Coronary artery (tissue), 2 donors: ENCODE measurements at places on chromosomes 1 and 21.
A peak's percentile ranks its signal among the peaks of the same experiment; 100 is the strongest.

GRCh38 chr1:38231941-38232340 is 185.3 kb upstream of the POU3F1 start:
- no peak for DNase-seq

DNA sequence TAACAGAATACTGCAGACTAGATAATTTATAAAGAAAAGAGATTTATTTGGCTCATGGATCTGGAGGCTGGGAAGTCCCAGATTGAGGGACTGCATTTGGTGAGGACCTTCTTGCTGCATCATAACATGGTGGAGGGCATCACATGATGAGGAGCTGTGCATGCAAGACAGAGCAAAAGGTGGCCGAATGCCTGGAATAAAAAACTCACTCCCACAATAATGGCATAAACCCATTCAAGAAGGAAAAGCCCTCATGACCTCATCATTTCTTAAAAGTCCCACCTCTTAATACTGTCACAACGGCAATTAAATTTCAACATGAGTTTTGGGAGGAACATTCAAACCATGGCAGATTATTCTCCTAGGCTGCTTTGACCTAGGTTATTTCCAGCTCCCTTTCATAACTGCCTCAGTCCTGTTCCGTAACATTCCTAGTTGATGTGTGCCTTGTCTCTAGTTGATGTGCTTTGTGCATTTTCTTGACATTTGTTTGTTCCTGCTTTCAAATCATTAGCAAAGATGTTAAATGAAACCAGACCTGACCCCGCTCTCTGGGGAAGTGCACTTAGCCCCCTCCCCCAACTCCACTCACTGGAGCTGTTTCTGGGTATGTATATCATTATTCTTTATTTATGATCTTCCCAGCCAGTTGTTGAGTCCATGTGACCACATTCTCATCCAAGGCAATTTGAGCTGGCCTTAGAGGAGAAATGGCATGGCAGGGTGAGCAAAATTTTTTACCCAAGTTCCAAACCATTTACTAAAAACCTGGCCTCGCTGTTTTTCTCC is 148.5 kb downstream of the GDAP2 start:
- no peak for DNase-seq

GRCh38 chr1:246139745-246140182 is 367.3 kb downstream of the SMYD3 start:
- DNase-seq = no peak

- no peak for DNase-seq
These were observed 8.6 kb downstream of the ZNF281 start for GRCh38 chr1:200401263-200401662.

GRCh38 chr1:226440512-226440911 is 32.6 kb upstream of the PARP1 start:
- no peak for DNase-seq

DNA sequence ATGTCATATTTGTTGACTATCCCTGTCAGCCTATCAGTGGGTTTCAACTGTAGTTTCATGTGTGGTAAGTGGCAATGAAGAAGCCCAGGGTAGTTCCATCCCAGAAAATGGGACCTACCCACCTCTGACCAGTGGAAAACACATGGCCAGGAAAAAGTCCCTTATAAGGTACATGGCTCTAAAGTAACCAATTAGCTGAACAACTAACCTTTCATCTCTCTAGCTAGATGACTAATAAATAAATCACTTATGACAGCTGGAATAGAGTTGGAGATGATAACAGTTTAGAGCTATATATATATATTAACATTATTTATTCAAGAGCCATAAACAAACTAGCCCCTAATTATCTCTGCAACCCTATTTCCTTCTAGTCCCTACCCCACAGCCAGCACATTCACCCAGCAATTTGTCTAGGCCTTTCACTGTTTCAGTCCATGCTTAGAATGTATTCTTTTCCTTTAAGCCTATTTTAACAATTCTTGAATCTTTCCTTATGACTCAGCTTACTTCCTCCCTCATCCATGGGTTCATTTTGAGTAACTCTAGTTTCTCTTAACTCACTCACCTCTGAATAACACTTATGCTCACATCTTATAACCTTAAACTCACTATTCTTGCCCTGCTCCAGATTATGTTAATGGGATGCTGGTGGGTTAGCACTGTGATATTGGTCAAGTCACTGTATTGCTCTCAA is 83.7 kb downstream of the TNFSF18 start:
- DNase-seq = no peak

DNA sequence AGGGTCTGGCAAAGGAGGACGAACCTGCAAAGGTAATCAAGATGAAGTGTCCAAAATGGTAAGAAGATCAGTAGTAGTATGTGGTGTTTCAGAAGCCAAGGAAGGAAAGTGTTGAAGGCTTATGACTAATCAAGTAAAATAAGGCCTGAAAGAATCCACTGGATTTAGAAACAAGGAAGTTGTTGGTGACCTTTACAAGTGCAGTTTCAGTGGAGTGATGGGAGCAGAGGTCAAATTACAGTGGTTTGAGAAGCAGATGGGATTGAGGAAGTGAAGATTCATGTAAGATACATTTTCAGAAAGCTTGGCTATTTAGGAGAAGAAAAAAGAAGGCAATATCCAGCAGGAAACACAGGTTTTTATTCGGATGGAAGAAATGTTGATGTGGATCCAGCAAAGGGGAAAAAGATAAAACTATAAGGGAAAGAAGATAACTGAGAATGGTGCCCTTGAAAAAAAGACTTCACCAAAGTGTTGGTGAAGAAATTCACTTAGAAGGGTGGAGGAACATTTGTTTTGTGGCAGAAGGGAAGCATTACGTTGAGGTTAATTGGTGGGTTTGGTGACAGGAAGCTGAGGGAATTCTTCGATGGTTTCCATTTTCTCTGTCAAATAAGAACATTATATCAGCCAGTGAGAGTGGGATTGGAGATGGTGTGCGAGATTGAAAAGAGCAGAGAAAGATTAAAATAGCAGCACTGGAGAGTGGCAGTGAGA is 2.1 kb downstream of the ARMH1 start:
- peak; percentile 53 for DNase-seq

DNA sequence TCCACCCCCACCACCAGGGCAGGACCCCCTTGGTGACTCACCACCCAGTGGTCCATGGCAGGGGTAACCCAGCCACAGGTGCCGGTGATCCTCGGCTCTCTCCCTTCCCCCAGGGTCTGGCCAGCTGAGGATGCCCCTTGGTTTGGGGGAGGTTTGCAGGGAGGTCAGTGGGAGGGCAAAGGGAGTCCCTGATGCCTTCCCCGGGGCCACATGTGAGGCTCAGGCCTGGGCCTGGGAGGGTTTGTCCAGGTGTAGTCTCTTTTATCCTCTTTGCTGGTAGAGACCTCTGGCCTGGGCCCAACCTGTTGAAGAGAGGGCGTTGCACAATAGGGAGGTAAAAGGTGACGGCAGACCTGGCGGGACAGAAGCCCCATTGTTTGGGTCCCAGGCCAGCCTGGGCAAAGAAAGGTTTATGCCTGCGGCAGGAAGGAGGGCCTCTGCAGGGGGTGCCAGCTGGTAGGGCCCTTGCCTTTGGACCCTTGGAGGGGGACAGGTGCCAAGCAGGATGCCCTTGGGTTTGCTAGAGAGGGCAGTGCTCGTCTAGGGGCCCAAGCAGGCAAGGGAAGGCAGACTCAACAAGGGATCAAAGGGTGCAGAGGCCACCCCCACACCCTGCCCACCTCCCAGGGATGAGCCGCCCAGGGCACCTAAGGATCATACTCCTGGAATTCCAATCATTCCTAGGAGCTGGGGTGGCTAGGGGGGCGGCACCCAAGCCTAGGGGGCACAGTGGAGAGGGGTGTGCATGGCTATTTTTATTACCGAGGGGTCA is 760 bp upstream of the TINAGL1 start:
- peak; percentile 75 for DNase-seq

- DNase-seq = no peak
These were observed 78.6 kb downstream of the DUSP10 start for GRCh38 chr1:221663321-221663720.

GRCh38 chr1:234601301-234602017 is 8.5 kb downstream of the IRF2BP2 start:
- no peak for DNase-seq

GRCh38 chr1:199403531-199404116 is 623.9 kb upstream of the NR5A2 start:
- DNase-seq = no peak

- DNase-seq = no peak
These were observed 2.8 kb downstream of the LAPTM5 start for GRCh38 chr1:30754684-30755171.

DNA sequence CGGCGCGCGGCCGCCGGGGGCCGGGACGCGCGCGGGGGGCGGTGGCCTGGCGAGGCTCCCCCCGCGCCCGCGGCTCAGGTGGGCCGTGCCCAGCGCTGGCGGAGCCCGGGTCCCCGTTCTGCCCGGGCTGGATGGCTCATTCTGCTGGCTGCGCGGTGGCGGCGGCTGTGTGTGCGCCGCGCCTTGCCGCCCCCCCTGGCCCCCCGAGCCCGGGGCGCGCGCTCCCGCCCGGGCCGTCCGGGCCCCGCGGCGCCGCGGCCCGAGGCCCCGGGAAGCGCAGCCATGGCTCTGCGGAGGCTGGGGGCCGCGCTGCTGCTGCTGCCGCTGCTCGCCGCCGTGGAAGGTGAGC is at the start of gene EPHB2:
Gene EPHB2, plus strand, starts transcription at position 139 of the 349 bp plus-strand sequence. Its CDS starts 144 bp downstream, at position 283.
- DNase-seq = no peak

- DNase-seq = no peak
These were observed 172.6 kb downstream of the APP start for GRCh38 chr21:25997788-25998611.

- no peak for DNase-seq
These were observed 316 bp downstream of the AP4B1 start for GRCh38 chr1:113904293-113904673.

DNA sequence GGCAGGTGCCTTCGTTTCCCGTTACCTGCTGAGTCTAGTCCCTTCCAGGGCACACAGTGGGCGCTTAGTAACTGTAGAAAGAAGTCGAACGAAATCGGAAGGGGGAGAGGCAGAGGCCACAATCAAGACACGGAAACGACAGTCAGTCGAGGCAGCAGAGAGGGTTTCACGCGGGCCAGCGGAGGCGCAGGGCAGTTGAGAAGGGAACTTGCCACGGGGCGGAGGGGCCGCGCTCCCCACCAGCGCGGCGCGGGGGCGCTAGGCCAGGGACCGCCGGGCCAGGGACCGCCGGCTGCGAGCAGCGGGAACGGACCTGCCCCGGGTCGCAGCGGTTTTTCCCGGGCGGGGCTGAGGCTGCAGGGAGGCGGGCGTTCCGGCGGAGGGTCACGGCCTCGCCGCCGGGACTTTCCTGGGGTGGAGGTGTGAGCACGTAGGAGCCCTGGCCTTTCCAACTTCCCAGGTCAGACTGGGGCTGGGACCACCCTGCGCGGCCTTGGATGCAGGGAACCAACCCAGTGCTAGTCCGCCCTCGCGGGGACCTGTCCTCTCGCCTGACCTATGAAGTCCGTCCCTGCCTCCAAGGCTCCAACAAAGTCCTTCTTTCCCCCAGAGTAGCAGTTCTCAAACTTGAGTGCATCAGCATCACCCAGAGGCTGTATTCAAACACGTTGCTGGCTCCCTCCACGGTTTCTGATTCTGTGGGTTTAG is 150.1 kb upstream of the FGGY start:
- peak; percentile 80 for DNase-seq

DNA sequence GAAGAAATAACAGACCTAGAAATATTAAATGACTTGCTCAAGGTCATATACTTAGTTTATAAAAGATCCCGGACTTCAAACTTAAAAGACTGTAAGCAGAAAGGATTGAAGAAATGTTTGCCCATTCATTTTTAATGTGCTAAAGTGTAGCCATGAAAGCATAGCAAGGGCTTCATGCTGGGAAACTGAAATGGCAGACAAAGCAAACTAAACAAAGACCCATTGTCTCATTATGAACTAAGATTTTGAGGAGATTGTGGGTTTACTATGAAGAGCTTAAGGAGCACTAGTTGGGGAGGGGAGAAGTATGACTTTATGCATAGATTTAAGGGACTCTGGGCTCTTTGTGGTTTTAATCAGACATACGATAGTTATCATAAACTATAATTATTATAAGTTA is 26.3 kb downstream of the ADAMTS1 start:
- no peak for DNase-seq

DNA sequence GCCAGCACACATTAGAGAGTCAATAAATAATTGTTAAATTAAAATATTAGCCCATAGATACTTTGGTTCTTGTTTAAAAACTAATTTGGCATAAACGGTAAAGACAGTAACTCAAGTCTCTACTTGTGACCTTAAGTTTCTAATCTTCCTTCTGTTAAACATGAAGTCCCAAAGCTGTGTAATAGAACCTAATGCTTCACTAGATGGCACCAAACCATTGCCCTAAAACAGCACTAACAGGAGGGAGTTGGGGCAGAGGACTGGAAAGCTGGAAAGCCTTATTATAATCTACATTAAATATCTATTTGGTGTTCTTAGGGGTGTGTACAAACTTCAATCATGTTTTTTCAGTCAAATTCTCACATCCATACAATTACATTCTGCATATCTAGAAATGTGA is 176.7 kb downstream of the OLFM3 start:
- no peak for DNase-seq

DNA sequence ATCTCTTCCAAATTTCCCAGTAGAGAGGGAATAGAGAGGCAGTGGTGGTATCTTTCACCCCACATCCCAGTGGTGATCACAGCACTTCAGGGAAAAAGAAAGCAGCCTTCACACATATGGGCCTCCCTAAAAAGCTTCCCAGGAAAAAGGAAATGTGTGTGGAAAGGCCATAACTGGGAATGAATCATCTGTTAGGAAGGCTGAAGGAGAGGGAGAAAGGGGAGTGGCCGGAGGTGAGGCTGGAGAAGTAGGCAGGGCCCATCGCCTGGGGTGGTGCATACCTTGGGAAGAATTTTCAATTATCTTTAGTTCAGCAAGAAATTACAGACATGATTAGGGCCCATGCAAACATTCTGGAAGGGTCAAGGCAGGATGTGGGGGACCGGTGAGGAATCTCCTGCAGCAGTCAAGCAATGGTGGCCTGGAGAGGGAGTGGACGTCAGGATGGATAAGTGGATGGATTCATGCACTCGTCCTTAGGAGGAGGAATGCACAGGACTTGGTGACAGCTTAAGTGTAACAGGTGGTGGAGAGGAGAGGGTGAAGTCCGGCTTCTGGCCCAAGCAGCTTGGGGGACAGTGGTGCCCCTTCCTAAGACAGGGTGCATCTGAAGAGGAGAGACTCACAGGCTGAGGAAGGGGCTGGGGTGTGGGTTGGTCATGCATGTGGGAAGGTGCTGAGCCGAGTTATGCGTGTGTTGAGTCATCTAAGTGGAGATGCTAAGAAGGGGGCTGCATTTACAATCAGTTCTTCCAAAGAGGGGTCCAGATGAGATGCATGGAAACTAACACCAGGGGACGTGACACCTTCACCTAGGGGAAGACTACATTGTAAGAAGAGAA is 17.9 kb downstream of the HIVEP3 start:
- no peak for DNase-seq

DNA sequence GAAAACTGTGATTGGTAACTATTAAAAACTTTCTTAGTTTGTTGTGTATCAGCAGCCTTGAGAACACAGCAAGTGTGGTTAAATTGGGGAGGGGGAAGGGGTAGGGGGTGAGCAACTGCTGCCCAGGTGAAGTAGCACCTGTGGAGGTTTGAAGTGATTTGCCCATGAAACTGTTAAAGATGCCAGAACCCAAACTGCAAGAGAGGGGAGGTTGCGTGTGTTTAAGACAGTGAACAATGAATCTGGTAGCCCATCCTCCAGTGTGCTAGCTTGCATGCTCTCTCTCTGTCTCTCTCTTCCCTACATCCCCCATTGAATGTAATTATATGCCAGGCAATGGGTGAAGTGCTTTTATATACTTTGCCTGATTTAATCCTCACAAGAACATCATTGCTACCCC is 154.7 kb downstream of the RUNX1 start:
- DNase-seq = no peak

- no peak for DNase-seq
These were observed 35.5 kb downstream of the MRAP start for GRCh38 chr21:32333953-32334673.

GRCh38 chr1:26697431-26697977 is 1.7 kb downstream of the ARID1A start:
- DNase-seq = no peak
